Heart left ventricle (tissue), 16 donors: ENCODE measurements at places on chromosomes 1 and 21. TPM values are rescaled to one million over a fixed set of nuclear protein-coding genes. Genes with fewer than 3 reads are reported as not detected.

Gene TMEM125
- total RNA-seq: not detected

Gene S100A2
- total RNA-seq: 4.0 TPM

Gene ENAH
- 183 TPM for total RNA-seq

Gene TTC39A
- 25.0 TPM for total RNA-seq

Gene TRIM67
- not detected for total RNA-seq

Gene RUNX1
- 6.4 TPM for total RNA-seq

Gene FLG2
- not detected for total RNA-seq

Gene HES4
- 26.8 TPM for total RNA-seq

Gene CFHR2
- total RNA-seq: not detected

Gene SPATA45
- total RNA-seq: not detected

DNA sequence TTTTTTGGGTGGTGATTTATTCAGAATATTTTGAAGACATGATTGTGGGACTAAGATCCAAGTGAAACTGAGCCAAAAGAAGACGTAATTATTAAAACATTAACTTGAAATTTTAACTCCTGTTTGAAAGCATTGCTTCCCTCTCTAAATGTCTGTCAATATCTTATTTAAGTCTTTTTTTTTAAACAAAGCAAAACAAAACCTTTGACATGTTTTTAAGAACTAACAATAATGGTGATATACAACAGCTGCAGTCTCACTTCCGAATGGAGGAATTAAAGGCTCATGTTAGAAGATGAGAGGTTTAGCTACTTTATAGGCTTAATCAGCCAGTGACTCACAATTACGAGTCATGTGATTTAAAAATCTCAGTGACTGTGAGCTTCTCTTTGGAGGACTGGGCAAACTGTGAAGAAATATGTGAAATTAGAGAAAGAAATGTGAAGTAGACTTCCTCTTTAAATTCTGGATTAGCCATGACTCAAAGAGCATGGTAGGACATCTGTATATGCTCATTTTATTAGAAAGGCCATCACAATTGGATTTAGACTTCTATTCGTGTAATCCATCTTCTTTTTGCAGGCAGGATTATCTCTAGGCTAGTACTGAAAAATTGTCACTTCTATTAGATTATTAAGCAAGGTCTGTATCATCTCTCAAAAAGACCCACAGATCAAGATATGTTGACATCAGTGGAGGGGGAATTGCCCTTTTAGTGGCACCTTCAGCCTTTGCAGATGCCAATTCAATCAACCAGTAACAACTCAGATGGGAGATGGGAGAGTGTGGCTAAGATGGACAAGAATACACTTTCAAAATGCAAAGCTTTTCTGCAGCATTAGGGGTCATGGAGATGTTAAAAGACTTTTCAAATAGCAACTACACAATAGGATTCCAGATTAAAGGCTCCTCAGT, 28.7 kb downstream of the KCNA3 start:
- no peak for DNase-seq

DNA sequence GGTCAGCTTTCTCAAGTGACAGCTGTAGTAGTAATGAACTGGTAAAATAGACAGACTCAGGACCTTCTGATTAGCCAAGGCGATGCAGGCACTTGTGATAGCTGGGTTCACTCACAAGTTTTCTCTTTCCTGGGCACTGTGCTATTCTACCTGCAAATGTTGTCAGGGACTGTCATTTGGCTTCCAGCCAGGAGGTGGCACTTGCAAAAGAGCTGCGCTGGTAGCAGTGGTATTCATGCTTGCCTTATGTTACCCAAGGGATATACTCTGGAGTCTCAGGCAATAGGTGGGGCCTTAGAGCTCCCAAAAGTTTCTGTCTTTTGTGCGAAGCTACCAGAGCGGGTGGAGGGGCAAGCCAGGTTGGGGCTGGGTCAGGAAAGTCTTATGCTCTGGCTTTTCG, 23.5 kb downstream of the IFI44 start:
- DNase-seq: no peak

- no peak for DNase-seq
These were observed 24.8 kb downstream of the TNFRSF8 start for GRCh38 chr1:12087797-12088314.

- no peak for DNase-seq
These were observed 15.8 kb upstream of the RNF223 start for GRCh38 chr1:1089731-1090423.

DNA sequence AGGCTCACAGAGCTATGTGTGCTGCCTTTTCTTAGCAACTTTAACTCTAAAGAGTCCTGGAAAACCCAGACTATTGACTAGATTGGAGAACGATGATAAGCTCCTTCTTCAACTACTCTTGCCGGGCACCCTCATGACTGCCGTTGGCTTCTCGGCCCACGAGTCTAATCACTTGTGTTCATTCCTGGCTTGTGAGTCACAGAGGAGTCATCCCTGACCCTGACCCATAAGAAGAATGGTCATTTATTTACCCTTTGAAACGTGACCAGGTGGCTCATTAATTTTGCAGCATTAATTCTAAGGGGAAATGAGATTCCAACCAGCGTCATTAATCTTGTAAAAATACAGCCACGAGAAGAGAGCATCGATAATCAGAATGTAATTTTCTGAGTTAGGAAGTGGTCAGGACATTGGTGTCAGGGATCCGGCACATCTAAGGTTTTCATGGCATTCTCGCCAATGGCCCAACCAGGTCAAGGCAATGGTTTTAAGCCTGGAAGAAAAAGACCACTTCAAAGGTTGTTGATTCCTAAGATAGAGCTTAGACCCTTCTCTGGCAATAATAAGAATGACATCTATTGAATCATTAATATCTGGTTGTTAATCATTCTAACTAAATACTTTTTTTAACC, 183.6 kb upstream of the RUNX1 start:
- DNase-seq: no peak

DNA sequence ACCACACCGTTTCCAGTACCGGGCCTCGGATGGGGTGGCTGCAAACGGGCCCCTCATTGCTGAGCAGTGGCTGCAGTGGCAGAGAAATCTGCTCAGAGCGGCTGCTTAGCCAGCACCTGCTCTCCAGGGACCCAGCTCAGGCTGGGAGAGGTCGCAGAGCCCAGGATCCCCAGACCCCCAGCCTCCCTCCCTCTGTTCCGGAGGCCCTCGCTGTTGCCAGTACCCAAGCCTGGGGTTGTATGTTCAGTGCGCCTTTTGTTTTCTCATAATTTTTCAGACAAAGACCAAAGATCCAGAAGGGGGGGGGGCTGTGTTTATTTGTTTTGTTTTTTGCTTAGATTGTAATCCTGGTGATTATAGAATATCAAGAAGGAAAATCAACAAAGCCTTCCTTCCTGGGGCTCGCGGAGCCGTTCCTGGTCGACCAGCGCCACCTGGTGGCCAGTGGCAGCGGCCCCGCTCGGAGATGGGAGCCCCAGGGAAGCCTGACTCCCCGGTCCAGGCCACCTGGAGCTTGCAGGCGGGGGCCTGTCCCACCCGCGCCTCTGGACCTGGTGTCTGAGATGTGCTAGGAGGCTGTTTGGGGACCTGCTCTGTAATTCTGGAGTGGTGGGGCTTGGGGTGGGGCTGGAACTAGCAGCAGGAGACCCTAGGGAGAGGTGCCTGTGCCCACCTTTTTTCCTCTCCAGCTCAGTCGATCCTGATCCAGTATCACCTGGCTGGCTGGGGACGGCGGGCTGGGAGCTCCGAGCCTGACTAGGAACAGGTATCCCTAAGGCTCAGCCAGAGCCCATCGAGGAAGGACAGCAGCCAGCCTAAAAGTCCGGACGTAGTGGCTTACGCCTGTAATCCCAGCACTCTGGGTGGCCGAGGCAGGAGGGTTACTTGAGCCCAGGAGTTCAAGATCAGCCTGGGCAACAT, 123.9 kb upstream of the VAMP3 start:
- peak; percentile 82 for DNase-seq

DNA sequence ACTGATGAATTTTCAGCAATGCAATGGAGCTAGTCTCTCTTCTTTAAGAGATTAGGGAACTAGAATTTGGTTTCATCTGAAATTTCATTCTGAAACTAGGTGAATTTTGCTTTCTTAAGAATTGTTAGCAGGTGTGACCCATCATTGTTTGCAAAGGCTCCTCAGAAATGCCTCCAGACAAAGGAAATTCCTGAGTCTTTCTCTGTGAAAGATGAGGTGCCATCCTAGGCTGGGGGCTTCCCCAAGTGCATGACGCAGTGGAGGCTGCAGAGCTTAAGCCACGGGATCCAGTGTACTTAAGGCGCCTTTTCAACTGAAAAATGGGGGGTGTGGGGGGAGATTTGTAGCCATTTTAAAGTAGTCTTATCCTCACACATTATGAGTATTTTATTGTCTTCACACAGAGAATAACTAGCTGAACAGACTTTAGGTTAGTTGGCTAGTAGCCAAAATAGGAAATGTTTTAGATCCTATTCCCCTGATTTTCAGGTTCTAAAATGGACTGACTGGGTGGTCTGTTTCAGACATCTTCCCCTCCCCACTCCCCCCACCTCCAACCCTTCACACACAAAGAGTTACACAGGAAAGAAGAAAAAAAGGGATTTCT, 202.0 kb downstream of the NFIA start:
- no peak for DNase-seq

GRCh38 chr1:2358072-2358471, 33.3 kb downstream of the MORN1 start:
- peak; percentile 17 for DNase-seq

DNA sequence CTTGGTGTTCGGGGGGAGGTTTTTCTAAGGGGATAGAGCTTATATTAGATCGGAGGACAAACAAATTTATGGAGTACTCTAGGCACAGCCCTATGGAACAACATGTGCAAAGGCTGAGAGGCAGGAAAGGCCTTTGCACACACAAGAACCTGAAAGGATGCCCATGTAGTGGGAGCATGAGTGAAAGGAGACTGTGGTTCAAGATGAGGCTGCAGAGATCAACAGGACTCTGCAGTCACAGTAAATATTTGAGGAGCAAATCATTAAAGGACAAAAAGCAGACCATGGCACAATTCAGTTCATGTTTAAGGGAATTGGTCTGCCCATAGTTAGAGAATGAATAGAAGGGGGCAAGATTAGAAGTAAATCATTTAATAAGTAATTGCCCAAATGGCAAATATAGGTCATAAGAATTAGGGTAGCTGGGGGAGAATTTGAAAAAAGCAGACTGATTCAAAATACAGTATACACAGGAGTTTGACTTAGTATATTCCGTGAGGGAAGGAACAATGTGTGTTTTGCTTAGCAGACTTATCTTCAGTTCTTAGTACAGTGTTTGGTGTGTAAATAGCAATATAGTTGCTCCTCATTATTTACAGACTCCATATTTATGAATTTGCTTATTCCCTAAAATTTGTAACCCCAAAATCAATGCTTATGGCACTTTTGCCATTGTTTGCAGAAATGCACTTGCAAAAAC, 268.1 kb downstream of the SEC16B start:
- no peak for DNase-seq

GRCh38 chr1:5423109-5423508, 569.1 kb downstream of the NPHP4 start:
- no peak for DNase-seq

- peak; percentile 32 for DNase-seq
These were observed 581 bp downstream of the ETV3 start for GRCh38 chr1:157137408-157138219.

- DNase-seq: no peak
These were observed 39.0 kb downstream of the LRRC8C start for GRCh38 chr1:89671775-89672488.

- DNase-seq: no peak
These were observed 30.4 kb upstream of the MTMR11 start for GRCh38 chr1:149967041-149967440.

DNA sequence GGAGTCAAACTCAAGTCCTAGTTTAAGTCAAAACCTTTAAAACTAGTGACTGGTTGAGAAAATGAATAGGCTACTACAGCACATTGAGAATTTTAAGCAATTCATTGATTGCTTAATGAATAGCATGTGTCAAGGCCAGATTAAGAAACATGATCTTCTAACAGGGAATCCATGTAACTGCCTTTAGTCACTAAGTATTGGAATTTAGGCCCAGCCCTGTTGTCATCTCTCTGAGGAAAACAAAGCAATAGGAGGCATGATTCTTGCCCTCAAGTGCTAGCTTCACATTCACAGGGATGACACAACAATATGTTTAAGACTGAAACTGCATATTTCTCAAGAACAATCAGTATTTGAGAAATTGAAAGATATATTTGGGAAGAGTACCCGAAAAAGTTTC, 70.0 kb upstream of the PTGS2 start:
- DNase-seq: no peak

DNA sequence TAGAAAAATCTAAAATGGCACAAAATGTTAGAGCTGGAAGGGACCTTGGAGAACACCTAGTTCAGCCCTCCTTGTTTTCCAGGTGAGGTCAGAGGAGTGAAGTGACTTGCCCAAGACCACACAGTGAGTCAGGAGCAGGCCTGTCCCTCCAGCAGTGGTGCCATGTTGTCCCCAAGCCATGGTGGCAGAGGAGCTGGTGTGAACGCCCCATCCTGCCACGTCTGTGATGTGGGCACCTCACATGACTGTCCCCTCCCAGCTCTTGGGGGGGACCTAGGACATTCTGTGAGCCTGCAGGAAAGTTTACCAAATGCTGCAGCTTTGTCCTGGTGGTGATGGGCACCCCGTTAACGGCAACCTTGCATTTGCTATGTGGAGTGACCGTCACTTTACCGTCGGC, 66.2 kb downstream of the SCCPDH start:
- no peak for DNase-seq

- DNase-seq: no peak
These were observed 19.4 kb upstream of the CASZ1 start for GRCh38 chr1:10815858-10816195.

- no peak for DNase-seq
These were observed 106.8 kb downstream of the SYT2 start for GRCh38 chr1:202603435-202603834.

DNA sequence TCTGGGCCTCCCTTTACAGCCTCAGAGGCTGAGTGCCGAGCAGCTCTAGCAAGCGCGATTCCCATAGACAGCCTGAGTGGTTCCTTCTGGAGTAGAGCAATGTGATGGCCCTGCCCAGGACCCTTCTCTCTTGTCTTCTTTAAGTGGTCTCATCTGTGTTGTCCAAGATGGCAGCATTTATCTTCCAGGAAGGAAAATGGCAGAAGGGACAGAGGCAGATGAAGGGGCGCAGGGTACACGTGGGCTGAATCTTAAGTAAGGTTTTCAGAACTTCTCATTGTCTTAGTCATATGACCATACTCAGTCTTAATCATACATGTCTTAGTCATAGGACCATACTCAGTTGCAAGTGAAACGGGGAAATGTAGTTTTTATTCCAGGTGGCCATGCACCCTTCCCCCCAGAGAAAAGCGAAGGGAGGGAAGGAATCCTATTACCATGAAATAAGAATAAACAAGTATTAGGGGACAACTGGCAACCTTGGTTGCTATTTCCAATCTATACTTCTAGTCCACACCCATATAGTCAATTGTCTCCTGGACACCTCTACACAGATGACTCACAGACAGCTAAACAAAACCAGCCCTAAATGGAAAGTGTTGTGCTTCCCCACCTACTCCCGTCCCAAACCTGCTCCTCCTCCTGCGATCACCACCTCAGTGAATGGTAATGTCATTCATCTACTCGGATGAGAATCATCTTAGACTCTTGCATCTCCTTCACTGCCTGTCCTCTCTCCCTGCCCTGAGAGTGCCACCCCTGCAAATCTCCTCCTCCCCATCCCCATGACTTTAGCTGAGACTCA, 13.3 kb downstream of the OVAAL start:
- no peak for DNase-seq

- DNase-seq: no peak
These were observed 42.2 kb downstream of the ATP1B1 start for GRCh38 chr1:169148472-169149252.
